ENCODE measurements at places on chromosomes 3 and 15.
A peak's percentile ranks its signal among the peaks of the same experiment; 100 is the strongest.

GRCh38 chr15:49064281-49064653, 18.0 kb upstream of the SECISBP2L start:
- DNase-seq: no peak

GRCh38 chr15:90231028-90232017, 2.4 kb downstream of the CIB1 start:
- DNase-seq: peak; percentile 84

- DNase-seq: no peak
Observed at GRCh38 chr3:50177346-50177745, 14.1 kb upstream of the GNAT1 start.

- DNase-seq: no peak
Observed at GRCh38 chr15:83305704-83306291, 21.3 kb upstream of the BNC1 start.

DNA sequence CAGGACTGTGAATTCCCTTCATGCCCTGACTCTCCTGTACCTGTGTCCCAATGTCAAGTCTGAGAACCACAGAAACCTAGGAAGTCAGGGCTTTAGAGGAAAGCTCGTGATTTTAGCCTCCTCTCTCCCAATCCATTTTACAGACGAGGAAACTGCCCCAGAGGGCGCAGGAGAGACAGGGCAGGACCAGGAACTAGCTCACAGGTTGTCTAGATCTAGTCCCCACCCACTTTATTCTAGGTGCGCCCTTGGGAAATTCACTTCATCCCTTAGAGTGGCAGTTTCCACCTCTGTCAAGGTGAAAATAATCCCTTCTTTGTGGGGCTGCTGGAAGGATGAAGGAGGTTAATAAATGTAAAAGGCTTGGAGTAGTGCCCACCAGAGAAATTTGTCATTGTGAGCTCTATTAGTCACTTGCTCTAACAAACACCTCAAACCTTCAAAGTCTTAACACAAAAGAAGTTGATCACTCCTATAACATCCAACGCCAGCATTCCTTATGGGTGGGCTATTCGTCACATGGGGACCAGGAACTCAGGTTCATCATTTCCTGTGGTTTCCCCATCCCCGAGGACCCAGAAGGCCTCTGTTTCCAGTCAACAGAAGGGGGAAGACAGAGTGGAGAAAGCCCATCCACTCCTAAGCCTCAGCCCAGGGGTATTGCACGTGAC, 282.3 kb downstream of the XXYLT1 start:
- no peak for DNase-seq

DNA sequence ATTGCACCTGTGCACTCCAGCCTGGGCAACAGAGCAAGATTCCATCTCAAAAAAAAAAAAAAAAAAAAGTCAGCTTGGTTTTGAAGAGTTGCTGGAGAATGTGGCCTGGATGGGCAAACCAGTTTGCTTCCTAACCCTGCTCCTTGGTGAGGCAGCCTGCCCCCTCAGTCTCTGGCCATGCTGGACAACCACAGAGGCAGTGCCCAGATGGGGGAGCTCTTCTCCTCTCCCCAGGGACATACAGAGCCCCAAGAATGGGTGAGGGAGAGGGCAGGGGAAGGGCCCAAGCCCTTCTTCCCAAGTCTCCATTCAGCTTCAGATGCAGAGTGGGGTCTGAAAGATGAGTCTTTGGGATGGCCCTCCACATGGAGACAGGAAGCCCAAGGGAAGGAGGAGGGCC, 27.9 kb downstream of the CD276 start:
- no peak for DNase-seq

DNA sequence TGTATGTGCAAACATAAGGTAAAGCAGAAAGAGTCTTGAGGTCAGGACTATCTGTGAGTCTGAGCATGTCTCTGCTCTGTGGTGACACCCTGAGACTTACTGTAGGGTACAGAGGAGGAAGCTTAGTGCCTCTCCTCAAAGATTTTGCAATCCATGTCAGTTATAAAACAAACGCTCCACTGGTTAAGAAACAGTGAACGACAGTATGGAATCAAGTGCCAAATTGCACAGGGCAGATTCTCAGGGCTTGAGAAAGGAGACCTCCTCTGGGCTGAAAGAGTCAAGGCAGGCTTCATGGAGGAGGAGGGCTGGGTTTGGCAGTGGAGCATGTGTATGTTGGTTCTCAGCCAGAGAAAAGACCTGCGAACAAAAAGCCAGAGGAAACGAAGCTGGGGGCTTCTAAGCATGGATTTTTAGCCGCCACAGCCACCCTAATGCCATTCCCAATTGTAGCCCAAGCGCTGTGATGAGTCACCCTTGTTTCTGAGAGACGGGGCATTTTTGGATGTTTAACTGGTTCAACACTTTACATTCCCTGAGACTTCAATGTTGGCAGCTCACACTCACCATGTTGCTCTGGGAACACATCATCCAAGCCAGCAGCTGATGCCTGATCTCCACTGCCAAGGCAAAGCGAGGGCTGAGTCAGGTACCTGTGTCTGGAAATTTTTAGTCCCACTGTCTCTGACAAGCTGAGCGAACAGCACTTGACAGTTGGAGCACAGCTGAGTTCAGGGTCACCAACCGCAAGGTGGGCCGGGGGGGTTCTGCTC, 3.4 kb upstream of the DGKG start:
- DNase-seq: no peak

DNA sequence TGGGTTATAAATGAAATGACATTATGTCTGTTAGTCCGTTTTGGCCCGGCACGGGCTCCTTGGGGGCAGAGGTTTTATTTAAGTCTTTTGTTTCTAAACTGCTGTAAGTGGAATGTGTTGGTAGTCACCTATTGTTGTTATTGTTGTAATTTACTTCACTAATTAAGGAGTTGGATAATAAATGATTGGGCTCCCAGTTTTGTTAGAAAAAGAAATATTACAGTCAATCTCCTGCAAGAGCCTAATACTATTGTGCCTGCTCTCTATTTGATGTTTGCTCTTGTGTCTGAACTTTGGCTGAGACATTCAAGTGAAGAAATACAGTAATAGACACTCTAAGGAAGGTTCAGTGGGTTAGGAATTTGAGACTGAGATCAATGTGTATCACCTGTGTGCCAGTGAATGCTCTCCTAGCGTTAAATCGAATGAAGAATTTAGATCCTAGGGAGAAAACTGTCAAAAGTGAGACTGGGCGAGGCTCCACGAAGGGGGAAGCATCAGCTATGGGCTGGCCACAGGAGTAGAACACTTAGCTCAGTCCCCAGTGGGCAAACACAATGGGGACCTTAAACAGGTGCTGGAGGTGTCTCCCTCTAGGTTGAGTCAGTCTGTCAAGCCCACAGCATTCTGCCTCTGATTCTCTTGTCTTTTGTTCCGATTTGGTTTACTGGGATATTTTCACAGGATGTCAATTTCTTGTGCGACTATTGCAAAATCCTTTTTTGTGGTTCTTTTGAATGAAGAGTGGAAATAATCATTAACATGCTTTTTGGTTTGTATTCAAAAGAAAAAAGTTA, 1.2 kb downstream of the ROBO2 start:
- no peak for DNase-seq

- DNase-seq: peak; percentile 8
Observed at GRCh38 chr3:44058022-44058867, 183.4 kb upstream of the TOPAZ1 start.

- DNase-seq: no peak
Observed at GRCh38 chr3:50617096-50617791, at the start of gene MAPKAPK3. Gene MAPKAPK3 (plus strand): TSS chr3:50617151. CDS start chr3:50617566, 415 bp downstream.

All from activated CD4-positive, alpha-beta T cell treated with anti-CD3 and anti-CD28 coated beads, Interleukin-2, amount 50 U/mL, for 1 hour (primary cell).